ENCODE measurements at places on chromosomes 1 and 21.

GRCh38 chr21:9838738-9839642 lies 682.4 kb upstream of the TPTE start:
- no peak for DNase-seq

DNA sequence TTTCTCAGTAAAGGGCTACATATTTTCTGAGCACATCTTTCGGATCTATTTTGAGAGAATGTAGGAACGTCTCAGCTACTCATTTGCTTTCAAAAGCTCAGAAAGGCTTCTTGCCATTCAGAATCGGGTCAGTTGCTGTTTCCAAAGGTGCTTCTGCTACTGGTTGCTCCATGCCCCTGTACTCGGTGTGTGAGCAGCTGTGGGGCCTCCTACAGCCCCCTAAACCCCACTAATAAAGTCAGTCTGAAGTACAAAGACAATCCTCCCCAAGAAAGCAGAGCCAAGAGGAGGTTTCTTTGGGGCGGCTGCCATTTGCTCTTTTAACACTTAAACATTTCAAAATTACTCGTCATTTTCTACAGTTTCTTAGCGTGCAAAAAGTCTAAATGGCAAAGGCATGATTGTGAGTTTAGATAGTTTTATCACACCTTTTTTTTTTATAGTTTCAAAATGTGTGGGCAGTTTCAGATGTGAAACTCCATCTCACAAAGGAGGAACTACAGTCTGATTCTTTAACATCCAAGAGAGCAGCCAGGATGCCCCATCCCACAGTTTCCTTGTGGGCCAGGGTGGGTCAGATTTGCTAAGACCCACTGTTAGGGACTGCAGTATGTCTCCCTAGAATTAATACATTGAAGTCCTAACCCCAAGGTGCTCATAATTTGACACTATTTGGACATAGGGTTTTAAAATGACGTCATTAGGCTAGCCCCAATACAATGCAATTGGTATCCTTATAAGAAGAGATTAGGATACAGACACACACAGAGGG lies 4.1 kb downstream of the RUNX1 start:
- DNase-seq: no peak

- DNase-seq: no peak
Observed at GRCh38 chr1:44723064-44723463, 7.9 kb downstream of the RNU5D-1 start.

DNA sequence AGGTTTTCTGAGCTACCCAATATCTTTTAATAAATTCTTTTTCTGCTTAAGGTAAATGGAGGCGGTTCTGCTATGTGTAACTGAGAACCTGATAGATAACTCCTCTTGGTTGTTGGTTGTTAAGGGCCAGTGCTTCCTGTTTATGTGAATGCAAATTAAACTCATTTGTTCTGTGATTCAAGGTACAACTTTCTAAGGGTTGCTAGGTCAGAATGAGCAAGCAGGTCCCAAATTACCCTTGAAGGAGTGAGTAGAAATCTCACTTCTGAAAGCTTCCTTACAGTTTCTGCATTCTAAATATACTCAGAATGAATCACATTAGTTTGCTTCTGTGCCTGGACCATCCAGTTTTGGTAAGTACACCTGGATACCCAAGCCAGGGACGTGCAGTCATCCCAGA lies 15.5 kb upstream of the FAM78B start:
- no peak for DNase-seq

DNA sequence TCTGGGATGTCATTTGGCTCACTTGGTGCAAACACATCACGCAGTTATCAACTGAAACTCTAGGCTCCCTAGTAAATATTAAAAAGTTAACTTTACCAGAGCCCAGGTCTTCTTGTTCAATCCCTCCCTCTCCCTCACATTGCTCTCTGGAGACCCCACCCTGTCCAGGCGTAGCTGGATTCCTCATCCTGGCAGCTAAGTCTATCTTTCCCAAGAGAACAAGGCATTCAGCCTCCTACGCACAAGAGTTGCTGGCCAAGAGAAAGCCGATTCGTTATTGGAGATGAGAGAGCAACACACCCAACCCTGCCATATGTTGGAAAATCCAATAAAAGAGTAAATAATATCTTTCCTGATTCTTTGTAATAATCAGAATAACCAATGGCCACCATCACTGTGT lies 117.9 kb downstream of the SLC30A10 start:
- DNase-seq: no peak

DNA sequence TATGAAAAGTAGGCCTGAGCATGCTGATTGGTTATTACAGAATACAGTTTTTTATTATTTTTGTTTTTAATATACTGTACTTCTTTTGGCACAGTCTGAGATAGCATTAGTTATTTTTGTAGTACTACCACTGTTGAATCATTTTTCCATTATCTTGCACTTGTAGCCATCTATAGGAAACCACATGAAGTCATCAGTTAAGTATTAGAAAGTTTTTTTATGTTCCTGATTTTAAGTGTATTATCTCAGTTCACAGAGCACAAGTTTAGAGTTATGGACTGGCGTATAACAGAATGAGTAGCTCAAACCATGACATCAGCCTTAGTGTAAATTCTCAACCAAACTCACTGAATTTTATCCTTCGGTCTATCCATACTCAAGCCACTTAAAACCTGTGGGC lies 22.8 kb downstream of the DHX9 start:
- no peak for DNase-seq

DNA sequence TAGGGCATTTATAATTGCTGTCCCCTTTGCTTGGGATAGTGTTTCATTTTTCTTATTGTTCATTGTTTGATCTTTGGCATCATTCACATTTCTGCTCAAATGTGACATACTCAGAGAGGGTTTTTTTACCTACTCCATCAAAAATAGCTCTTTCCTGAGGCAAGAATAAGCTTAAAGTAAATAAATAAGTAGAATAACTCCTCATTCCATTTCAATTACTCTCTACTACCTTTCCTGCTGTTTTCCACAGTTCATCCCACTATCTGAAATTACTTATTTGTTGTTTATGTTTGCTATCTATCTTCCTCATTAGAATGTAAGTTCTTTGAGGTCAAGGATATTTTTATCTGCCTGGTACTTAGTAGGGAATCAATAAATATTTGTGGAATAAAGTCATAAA lies 119.9 kb downstream of the LRRC40 start:
- DNase-seq: no peak

DNA sequence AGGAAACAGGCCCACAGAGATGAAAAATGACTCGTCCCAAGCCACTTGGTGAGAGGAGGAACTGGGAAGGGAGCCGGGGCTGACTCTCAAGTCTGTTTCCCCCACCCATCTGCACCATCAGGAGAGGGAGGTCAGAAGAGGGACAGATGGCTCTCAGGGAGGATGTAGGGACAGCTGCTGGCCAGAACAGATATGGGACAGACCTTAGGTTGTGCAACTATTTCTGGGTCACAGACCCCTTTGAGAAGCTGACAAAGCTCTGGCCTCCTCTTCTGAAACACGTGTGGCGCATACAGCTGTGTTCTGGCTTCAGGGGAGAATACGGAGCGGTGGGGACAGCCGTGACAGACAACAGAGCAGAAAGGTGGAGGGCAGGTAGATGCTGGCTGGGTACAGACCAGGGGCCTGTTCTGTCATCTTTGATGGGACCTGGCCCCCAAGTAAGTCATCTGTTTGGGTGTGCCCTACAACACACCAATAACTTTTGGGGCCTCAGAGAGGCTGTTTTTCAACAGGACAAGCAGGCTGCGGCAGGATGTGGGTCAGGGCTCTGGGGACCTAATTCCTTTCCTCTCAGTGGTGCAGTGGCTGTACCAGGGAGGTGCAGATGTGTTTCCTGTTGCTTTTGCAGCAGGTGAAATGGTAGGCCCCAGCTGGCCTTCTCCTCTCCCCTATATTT lies 7.3 kb downstream of the SH3BGRL3 start:
- DNase-seq: no peak

DNA sequence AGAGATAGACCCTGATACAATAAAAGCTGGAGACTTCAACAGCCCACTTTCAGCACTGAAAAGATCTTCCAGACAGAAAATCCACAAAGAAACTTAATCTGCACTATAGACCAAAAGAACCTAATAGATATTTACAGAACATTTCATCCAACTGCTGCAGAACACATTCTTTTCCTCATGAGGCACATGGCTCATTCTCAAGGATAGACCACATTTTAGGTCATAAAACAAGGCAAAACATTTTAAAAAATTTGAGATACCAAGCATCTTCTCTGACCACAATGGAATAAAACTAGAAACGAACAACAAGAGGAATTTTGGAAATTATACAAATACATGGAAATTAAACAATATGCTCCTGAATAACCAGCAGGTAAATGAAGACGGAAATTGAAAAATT lies 15.0 kb upstream of the IL20 start:
- DNase-seq: no peak

DNA sequence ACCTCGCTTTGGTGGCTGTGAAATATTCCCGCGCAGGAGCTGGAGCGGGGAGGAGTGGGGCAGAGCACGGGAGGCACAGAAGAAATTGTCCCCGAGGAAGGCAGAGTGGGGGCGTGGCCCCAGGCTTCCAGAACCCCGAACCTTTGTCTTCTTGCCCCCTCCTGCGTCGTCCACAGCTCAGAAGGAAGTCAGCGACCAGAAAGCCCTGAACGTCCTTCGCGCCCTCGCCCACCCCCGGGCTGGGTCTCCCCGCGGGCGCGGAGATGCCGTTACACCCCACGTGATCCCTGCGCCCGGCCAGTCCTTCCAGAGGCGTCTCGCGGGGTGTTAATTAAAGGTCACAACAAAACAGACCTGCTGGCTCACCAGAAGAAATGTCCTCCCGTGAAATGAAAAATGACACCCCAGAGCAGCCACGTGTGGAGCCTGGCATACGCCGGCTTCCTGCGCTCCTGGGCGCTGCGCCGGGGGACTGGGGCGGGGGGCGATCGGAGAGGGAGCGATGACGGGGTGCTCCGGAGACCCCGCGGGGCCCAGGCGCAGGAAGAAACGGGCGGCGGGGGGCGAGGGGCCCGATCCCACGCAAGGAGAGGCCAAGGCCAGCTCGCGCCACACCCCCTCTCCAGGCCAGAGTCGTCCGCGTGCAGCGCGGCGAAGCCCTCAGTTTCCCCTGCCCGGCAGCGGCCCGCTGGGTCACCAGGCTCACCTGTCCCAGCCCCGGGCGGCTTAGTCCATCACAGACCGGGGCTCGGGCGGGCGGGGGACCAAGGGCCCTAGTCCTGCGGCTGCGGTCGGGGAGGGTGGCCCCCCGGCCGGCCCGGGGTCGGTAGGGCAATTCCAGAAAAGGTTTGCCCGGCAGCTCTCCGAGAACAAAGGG lies 995 bp upstream of the KIF26B start:
- DNase-seq: no peak

DNA sequence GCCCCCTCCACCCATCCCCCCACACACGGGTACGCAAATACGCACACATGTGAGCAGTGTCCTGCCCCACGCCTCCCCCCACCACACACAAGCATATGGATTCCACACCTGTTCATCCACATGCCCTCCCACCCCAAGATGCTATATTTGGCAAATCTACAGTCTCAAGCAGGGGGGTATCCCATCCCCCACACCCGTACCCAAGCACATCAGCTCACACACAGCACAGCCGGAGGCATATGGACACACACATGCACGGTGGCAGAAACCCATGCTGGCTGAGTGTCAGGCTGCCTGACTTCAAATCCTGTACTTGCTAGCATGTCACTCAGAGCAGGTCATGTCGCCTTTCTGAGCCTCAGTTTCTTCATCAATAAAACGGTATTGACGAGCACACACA lies 10.6 kb downstream of the COL16A1 start:
- no peak for DNase-seq

GRCh38 chr1:112605633-112606327 lies 13.2 kb downstream of the ST7L start:
- DNase-seq: no peak

DNA sequence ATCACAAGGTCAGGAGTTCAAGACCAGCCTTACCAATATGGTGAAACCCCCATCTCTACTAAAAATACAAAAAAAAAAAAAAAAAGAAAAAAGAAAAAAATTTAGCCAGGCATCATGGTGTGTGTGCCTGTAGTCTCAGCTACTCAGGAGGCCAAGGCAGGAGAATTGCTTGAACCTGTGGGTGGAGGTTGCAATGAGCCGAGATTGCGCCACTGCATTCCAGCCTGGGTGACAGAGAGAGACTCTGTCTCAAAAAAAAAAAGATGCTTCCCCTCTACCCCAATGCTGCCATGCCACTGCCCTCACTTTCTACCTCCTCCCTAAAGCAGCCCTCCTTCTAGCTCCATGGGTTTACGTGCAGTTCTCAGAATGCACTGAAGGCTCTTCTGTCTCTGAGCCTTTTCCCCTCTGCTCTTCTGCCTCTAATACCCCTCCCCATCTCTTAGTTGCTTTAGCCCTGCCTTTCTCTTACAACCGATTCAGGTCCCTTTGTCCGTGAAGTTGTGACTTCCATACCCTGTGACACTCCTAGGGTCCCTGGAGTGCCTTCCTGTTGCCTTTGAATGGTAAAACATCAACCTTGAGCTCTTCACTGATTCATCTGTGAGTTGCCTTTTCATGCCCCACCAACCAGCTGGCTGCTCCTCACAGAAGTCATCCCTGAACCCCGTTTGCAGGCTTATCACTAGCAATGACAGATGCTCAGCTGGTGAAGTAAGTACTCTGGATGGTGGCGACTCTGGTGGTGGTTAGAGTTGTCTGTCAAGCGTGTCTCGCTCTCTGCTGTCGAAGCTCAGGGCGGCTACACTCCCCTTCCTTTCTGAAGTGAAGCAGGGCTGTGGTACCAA lies 234.9 kb downstream of the RHOU start:
- no peak for DNase-seq

DNA sequence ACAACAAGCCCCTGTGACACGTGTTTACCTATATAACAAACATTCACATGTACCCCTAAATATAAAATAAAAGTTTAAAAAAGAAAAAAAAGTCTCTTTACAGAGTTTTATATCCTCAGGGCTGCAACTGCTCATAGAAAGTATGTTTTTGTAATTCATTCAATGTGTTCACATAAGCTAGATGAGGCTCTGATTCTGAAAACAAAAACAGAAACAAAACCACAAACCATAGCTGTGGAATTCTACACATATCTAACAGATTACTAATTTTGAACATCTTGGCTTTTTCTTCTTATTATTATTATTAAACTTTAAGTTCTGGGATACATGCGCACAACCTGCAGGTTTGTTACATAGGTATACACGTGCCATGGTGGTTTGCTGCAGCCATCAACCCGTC lies 579.6 kb upstream of the ZRANB2 start:
- DNase-seq: no peak

- no peak for DNase-seq
Observed at GRCh38 chr1:35567947-35568558, 5.1 kb upstream of the TFAP2E start.

GRCh38 chr1:94298861-94299260 lies 61.5 kb upstream of the ARHGAP29 start:
- DNase-seq: no peak

GRCh38 chr1:94395748-94396309 lies 22.4 kb upstream of the ABCD3 start:
- peak; percentile 27 for DNase-seq

GRCh38 chr1:44903011-44903680 lies 60.1 kb upstream of the PTCH2 start:
- DNase-seq: no peak

Measured in NCI-H2029 (cell line).